EH (cell line): ENCODE measurements at places on chromosomes 1 and 21.

DNA sequence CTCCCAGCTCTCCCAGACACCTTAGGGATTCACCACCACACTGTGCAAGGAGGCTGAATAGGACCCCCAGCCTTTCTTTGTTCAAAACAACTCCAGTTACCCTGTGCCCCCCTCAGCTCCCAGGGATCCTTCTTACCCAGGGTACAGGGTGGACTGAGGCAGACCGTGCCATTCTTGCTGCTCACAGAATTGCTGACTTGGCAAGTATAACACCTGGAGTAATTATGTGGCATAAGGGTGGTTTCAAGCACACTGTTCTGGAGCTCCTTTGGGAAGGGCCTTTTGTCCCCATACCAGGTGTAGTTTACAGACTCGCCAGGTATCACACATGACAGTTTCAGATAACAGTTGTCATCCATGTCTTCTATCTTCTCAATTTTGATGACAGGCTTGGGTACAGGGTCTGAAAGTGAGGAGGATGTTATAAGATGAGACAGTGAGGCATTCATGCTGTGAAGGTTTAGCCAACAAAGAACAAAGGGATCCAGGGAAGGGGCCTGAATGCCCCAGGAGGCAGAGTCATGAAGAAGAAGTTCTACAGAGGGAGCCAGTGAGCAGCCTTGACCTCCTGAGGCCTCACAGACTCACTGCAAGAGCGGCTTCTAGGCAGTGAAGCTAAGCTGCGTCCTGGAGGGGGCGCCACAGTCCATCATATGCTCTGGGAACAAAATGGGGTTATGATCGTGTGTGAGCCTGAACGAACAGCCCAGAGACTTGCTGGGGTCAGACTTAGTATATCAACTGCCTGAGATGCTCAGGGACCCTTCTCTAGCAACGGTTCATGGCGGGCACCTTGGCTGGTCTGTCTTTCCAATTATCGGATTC, 30.3 kb downstream of the CD48 start:
- DNase-seq: peak; percentile 51

- DNase-seq: peak; percentile 90
Measured at GRCh38 chr1:39268112-39268581, 63.7 kb downstream of the MACF1 start.

GRCh38 chr1:165854101-165854845, 26.9 kb downstream of the UCK2 start:
- peak; percentile 97 for DNase-seq

- no peak for DNase-seq
Measured at GRCh38 chr1:169699707-169700106, 11.7 kb downstream of the SELL start.

DNA sequence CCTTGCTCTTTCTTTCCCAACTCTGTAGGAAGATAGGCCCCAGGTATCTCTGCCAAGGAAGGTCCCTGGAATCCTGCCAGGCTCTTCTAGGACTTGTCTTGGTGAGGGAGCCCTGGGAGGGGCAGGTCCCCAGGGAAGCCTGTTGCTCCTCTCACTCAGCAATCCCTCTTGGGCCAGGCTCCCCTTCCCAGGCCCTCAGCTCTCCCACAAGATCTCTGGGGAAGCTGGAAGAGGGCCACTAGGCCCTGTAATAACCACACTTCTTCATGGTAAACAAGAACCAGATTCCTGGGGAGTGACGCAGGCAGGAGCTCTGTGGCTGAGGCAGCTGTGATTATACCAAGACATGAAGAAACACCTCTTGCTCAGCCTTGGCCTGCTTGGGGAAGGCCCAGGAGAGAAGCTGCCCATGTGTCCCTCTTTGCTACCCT, 9.9 kb upstream of the MAPKAPK2 start:
- peak; percentile 99 for DNase-seq

DNA sequence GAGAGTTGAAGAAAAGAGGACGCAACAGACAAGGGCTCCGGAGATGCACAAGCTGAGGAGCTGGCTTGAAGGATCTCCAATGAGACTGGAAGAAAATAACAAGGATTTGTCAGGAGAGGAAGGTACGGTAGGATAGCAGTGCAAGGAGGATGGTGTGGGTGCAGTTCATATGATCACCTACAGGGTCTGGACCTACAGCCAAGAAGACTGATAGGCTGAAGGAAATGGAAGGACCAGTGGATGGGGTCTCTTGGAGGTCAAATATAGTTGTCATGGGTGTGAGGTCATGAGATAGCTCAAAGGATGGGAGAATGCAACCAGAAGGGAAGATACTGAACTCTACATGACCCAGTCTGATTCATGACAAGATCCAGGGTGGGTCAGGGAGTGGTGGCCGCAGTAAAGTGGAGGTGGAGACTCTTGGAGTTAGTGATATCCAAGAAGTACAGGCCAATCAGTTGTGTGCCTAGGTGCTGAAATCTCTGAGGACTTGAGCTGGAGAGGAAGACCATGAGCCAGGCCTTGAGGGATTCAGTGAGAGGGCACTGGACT, 15.3 kb upstream of the KANK4 start:
- no peak for DNase-seq

- DNase-seq: peak; percentile 89
Measured at GRCh38 chr1:77407738-77408375, 126.0 kb downstream of the AK5 start.

DNA sequence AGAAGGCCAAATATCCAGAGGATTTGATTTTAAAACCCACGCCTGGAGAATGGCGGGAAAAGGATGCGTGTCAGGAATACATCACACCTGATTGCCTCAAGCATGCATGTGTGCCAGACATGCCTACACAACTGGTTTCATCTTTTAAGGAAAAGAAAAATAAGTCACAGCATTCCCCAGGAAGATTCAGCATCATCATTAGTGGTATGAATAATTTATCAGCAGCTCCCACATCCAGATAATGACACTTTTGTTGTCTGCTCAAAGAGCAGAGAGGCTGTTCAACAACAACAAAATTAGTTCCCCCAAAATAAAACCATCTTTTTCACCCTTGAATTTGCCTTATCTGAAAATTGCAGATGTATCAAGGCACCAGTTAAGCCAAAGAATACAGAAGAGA, 328.6 kb upstream of the C1orf87 start:
- no peak for DNase-seq

DNA sequence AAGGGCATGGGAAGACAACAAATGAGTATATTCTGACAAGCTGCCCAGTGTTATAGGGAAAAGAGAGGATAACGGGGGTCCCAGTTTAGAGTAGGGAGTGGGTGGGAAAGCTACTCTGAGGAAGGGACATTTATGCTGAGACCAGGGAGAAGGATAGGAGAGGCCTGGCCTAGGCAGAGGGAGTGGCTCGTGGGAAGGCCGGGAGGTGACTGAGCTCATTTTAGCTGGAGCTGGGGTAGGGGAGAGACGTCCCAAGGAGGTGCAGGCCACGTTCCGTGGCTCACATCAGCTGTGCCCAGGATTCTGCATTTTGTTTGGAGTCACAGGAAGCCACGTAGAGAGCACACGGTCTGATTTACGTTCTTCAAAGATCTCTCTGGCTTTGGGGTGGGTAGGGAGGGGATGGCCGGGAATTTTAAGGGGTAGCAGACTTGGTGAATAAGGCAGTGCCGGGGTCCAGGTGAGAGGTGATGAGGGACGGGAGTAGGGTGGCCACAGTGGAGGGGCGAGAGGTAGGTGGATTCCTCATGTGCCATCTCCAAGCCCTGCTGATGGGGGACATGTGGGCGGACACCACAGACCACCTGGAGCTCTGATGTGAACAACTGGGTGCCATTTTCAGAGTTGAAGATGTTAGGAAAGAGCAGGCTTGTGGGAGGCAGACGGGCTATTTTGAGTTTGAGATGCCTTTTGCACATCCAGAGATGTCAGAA, 4.7 kb downstream of the TINAGL1 start:
- no peak for DNase-seq

GRCh38 chr1:92797961-92798360, 13.1 kb upstream of the EVI5 start:
- DNase-seq: peak; percentile 70

DNA sequence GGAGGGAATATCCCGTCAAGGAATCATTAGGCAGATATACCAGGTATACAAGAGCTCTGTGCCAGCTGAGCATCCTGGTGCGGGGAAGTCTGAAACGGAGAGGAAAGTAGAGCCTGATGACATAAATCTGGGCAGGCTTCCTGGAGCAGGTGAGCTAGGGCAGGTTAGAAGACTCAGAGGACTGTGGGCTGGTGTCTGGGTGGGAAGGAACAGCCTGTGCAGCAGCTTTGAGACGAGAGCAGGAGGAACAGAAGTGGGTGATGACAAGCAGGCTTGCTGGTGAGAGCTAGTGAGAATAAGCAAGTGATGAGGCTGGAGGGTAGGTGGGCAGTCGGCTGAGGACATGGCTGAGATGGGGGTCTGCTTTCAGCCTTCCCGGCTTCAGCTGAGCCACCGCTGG, 6.7 kb downstream of the CELSR2 start:
- no peak for DNase-seq

GRCh38 chr1:73899311-73899710, 298.7 kb downstream of the LRRIQ3 start:
- no peak for DNase-seq

- peak; percentile 47 for DNase-seq
Measured at GRCh38 chr1:41359211-41360073, 1.8 kb upstream of the FOXO6 start.

DNA sequence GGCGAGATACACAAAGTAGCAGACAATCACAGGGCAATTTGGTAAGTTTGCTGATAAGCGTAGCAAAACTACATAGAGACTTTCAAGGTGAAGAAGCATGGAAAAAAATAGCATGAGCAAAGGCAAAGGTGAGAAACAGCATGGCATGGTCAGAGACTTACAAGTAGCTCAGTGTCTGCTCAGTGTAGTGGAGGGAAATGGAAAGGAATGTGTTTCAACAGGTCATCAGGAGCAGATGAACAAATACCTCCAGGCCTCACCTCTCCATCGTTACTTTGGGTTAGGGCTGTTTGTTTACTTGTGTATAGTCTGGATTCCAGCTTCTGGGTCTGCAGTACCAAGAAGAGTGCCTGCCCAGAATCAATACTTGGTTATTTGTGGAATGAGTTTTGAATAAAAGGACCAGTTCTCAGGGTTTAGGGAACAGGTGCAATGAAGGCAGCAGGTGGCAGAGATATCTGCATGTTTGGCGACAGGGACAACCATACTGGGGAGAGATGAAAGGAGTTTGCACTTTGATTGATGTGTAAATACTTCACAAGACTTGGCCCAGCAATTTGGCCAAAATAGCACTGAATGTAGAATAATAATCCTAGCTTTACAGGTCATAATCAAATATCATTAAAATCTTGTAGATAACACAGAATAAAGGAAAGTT, 97.0 kb upstream of the FGGY start:
- no peak for DNase-seq
